ENCODE measurements at places on chromosomes 5 and 9.

DNA sequence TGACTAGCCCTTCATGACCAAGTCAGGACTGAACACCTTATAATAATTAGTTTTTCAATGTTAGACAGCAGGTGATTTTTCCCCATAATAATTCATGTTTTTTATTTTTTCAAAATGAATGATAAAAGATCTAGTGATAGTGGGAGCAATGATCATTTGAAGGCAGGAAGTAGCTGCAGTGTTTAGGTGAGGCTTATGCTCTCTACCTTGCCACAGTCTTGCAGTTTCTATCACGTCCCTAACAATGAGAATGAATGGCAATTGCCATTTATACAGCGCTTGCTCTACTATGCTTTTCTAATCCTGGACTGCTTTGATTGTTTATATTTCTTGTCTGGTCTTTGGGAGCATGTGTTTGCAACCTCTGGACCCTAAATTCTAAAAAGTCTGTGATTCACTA lies 367.8 kb upstream of the RIOK2 start:
- no peak for DNase-seq

GRCh38 chr5:164481270-164481669 lies 975.9 kb downstream of the MAT2B start:
- DNase-seq = no peak

DNA sequence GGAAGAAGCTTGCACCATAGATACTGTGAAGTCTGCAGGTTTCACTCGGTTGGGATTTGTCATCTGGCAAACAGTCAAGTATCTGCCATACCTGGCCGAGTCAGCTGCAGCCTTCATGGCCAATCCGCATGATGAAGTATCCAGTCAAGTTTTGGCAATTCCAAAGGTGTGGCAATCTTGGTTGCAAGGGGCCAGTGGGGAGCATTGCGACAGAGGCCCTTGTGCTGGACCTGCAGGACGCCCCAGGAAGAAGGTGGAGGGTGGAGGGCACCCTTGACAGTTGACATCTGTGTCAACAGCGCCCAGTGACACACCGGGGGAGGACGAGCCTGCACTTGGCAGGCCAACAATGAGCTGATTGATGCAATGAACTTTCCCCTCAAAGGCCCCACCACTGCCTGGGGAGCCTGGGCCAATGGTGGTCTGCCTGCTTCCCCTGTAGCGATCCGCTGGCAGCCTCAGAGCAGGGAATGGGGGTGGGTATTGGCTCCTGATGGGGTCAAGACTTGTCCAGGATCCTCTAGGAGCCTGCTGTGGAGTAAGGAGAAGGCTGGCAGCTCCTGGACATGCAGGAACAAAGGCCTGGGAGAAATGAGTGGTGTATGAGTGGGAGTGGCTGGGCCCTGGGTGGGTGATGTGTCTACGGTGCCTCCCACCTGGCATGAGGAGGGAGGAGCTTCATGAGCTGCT lies 122.8 kb upstream of the PITX1 start:
- no peak for DNase-seq

DNA sequence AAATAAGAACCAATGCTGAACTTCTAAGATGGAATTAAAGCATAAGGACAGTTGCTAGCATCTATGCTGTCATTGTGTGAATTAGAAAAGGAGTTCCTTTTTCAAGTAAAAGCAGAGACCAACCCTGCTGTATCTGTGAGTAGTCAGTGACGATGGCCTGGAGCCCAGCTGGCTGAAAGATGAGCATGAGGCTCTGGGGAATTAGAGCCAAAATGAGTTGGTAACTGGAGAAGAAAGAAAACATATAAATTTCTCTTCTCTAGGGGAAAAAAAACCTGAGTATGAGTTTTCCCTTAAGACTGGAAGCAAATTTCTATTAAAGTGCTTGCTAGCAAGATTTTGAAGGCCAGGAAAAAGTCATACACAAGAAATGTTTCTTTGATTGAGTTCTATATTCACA lies 1.6 kb upstream of the SPZ1 start:
- no peak for DNase-seq

DNA sequence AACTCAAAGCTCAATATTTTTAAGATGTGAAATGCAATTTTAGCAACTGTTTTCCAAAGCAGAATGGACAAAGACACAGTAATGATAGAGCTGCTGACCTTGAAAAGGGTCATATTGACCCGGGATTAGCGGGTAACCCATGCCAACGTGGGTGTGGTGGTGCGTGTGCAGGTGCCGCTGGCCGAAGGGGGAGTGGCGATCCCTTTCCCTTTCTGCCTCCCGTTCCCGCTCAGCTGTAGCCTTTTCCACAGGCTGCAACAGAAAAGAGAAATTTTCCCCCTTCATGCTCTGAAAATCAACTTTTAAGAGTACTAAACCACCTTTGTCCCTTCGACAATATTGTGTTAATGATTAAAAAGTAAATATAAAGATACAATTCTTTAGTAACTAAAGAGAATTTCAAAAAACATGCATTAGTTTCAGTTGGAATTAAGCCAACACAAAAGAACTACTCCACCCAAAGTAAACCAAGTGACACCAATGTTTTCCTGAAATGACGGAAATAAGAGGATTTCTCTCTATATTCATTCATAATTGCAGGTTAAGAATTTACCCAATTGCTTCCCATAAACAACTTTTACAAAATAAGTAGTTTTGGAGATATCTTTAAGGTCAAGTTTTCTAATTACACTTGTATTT lies 105.2 kb downstream of the ZNF608 start:
- DNase-seq = no peak

DNA sequence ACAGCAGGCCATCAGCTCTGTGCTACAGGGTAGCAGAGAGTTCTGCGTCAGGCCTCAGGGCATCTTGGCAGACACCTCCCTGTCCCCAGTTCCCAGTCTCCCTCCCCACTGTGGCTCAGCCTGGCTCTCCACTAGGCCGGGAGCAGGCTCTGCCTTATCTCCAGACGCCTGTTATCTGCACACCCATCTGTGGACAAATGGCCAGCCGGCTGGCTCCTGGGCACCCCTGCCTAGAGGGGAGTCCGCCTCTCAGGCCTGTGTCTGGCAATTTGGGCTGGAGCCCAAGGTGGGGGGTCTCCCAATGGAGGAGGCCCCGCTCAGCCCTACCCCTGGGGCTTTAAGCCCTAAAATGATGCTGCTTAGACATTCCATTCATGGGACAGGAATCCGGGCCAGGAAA lies 39.2 kb upstream of the HAND1 start:
- no peak for DNase-seq

- DNase-seq = no peak
Measured at GRCh38 chr5:10572451-10572850, 8.6 kb downstream of the ANKRD33B start.

GRCh38 chr5:116361171-116361967 lies 213.3 kb downstream of the SEMA6A start:
- no peak for DNase-seq

DNA sequence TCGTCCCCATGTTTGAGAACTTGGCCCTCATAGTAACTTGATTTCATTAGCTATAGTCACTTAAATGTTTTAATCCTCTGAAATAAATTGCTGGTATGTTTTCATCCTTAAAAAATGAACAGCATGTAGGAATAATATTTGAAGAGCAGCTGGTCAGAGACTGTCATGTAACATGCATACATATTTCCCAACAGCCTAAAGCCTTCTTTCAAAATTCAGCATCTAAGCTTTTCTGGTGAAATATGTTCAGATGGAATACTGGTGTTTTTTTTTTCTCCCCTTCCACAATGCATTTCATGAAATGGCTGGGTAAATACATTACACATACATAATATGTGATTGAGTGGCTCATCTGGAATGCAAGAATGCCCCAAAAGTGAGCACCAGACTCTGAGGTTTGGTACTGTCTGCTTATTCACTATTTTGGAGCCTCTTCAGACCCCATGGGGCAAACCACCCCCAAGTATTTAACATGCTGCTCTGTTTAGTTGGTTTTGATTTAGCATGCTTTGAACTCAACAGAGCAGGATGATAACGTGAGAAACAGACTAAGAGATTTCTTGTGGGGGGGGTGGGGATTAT lies 94.0 kb downstream of the SMARCA2 start:
- DNase-seq = no peak

DNA sequence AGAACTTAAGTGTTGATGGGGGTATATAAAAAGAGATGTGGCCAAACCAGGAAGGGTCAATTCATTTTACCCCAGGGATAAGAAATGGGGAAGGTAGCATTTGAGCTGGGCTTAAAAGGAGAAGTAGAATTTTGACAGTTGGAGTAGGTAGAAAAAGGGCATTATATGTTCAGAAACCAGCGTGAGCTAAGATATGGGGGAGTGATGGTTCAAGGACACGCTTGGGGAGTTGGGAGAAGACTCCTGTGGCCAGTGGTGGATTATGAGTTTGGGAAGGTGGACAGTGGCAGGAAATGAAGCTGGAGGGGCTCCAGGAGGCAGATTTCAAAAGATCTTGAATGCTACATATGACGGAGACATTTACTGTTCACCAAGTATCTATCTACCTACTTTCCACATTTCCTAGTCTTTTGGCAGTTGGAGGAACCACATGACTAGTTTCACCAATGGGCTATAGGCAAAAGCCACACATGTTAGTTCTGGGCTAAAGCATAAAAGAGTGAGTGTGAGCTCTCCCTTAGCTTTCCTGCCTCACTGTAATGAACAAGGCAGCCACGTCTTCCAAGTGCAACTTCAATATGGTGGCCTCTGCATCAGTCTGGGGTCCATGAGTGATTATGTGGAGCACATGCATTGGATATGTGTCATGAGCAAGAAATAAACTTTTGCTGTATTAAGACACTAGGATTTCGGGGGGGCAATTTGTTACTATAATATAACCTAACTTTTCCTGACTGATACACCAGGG lies 15.7 kb upstream of the GSN start:
- no peak for DNase-seq

- DNase-seq = no peak
Measured at GRCh38 chr9:134365791-134366222, 39.6 kb downstream of the RXRA start.

DNA sequence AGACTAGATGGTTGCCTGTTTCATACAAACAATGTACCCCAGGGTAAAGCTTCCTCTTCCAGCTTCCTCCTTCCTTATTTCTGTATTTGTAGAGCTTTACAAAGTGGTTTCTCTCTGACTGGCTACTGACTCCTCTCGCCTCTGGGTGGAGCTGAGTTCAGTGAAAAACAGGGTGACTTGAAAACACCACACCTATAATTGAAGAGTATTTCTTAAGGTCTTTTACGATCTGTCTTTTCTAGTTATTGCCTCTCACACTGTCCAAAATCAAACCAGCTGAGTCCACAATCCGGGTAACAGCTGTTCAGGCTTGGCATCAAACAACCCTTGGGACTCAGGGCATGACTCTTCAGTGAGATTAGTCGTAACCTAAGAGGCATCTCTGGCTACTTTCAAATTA lies 200.4 kb downstream of the ARRDC3 start:
- no peak for DNase-seq

GRCh38 chr5:167861928-167862426 lies 429.5 kb upstream of the WWC1 start:
- no peak for DNase-seq
